Activated CD8-positive, alpha-beta memory T cell treated with anti-CD3 and anti-CD28 coated beads for 48 hours (primary cell): ENCODE measurements at places on chromosomes 3 and 15.

- no peak for DNase-seq
These were observed 79.9 kb downstream of the CHSY1 start for GRCh38 chr15:101171954-101172353.

- no peak for DNase-seq
These were observed 21.3 kb upstream of the TEX9 start for GRCh38 chr15:56343879-56344278.

DNA sequence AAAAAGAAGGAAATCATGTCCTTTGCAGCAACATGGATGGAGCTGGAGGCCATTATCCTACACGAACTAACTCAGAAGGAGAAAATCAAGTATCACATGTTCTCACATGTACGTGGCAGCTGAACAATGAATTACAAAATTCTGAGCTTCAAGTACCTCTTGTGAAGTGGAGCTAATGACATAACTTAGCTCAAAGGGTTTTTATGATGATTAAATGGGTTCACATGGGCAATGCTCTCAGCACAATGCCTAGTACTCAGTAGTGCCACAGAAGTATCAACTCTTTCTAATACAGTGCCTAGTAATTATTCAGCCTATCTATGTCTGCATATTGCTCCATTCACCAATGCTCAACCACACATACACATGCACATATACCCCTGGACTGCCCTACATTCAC, 407.5 kb upstream of the WNT5A start:
- DNase-seq = no peak

DNA sequence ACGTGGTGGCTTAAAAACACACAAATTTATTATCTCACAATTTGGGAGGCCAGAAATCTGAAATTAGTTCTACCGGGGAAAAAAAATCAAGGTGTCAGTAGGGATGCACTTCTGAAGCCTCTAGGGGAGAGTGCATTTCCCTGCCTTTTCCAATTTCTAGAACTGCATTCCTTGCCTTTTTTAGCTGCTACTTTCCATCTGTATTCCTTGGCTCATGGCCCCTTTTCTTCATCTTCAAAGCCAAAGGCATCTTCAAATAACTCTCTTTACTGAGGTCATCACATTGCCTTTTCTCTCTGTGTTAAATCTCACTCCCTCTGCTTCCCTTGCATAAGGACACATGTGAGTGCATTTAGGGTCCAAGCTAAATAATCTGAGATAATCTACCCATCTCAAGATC, 69.5 kb upstream of the NEO1 start:
- no peak for DNase-seq

DNA sequence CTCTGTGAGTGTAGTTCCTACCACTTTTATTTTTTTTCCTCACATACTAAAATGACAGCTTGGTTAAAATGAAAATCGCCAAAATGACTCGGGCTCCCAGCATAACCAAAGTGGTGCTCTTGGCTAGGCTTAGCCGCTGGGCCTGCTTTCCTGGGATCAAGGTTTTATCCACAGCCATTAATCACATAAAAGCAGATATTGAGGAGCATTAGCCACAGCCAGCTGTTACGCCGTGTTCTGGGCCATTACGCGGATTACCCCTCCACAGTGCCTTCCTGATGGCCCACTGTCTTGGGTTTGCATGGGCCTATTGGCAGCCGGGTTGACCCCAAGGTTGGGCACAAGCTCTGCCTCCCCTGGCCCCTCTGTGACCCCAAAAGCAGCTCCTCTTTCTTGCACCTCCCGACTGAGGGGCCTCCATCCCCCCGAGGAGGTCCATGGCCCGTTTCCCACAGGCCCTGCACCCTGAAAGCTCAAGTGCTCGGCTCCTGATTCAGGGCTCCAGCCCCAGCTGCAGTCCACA, 30.4 kb upstream of the TRPM1 start:
- DNase-seq = no peak

- DNase-seq = no peak
These were observed 221.1 kb downstream of the SLCO3A1 start for GRCh38 chr15:92074646-92075045.

DNA sequence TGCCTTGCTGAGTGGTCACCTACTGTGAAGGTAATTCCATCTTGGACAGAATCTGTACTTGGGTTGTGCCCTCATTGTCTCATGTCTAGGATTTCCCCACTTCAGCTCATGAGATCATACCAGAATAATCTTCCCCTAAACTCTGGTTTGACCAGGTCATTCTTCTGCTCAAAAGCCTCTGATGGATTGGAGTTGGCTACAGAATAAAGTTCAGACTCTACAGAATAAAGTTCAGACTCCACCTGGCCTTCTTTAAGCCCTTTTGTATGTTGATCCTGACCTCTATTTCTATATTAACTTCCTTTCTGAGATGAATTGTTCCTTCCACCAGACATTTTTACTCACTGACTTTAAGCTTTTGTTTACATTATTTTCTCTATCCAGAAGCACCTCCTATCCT, 6.4 kb upstream of the GLCE start:
- no peak for DNase-seq

- no peak for DNase-seq
These were observed 106.3 kb downstream of the PROS1 start for GRCh38 chr3:93867425-93867824.

- no peak for DNase-seq
These were observed 108.1 kb upstream of the AADACL2 start for GRCh38 chr3:151625586-151625985.

DNA sequence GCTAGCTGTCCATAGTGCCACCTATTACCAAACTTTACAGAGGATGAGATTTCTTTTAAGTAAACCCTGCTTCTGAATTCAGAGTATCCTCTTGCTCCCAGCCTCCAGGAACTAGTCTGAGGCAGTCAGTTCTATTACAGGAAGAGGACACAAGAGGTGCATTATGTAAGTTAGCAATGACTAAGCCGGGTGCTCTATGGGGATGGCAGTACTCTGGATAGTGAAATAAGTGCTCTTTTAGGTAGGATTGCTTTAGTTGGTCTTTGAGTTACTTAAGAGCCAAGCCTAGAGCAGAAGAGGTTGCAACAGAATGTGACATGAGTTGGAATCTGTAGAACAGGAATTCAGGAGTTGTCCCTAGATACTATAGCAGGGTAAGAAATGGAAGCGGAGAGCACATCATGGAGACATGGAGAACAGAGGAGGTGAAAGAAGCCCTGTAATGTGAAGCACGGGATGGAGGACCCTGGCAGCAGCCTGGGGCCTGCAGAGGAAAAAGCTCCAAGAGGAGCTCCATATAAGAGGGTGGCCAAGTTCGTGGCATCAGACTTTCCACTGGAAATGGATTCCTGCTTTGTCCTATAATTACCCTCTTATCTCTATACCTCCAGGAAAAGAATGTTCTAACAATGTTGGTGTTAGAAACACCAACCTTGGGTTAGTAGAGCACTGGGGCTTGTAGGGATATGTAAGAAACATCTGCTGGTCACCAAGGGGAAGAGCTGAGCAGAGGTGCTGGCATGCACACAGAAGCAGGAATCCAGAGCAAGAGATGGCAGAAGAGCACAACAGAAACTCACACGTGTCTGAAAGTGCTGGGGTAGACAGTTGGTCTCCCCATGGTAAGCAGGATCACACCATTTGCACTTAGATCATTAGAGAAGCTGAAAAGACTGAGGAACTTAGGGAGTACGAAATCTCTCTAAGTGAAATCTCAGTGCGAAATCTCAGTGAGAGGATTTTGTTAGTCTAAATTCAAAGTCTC, 851.1 kb downstream of the FHIT start:
- DNase-seq = no peak

GRCh38 chr3:73746623-73747022, 121.9 kb upstream of the PDZRN3 start:
- DNase-seq = no peak

GRCh38 chr3:98038876-98039275, 3.8 kb upstream of the GABRR3 start:
- DNase-seq = no peak

DNA sequence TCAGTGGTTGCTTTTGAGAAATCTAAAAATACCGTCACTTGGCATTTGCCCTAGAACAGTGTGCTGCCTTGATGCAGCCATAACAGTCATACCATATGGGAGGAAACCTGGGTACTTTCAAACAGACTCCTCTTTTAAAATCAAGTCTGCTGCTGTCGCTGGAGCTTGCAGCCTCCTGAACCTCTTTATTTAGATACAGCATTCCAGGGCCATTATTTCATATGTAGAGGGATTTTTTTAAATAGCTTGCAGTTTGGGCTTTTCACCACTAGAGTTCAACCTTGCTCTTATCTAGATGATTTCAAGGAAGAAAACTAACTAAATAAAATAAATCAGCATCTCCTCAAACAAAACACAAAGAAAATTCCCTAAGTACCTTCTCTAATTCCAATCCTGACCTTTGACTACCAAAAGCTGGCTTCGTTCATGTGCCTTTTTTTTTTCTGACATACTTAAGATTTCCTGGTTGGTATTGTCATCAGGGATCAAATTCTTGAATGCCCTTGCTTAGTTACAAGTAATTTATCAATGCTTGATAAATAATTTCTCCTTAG, 111.6 kb downstream of the KBTBD8 start:
- DNase-seq = no peak

GRCh38 chr3:46990573-46991374, 11.3 kb downstream of the NBEAL2 start:
- no peak for DNase-seq

DNA sequence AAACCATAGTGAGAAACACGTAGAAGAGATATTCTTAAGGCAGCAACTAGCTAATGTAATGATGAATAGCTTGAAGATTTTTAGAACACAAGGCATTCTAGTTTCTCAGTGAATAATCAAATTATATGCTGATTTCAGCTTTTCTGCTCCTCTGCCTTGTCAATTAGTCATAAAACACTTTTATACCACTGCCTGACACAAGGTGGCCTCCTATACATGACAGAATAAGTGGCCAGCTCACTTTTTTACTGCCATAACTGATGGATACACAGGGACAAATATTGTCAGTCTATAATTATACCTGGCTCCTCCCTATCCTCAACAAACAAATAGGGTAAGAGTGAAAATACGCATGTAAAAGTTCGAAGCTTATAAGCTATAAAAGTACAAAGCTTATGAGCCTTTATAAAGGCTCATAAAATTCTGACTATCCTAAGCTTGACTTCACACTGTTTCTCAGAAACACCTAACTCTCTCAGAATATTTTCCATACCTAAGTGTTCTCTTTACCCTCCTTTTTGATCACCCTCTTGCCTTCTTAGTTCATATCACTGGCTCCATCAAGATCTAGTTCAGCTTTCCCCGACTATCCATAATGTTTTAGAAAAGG, 81.6 kb downstream of the HERC1 start:
- no peak for DNase-seq

- DNase-seq = no peak
These were observed 106.8 kb downstream of the ARRDC4 start for GRCh38 chr15:98067339-98067738.

DNA sequence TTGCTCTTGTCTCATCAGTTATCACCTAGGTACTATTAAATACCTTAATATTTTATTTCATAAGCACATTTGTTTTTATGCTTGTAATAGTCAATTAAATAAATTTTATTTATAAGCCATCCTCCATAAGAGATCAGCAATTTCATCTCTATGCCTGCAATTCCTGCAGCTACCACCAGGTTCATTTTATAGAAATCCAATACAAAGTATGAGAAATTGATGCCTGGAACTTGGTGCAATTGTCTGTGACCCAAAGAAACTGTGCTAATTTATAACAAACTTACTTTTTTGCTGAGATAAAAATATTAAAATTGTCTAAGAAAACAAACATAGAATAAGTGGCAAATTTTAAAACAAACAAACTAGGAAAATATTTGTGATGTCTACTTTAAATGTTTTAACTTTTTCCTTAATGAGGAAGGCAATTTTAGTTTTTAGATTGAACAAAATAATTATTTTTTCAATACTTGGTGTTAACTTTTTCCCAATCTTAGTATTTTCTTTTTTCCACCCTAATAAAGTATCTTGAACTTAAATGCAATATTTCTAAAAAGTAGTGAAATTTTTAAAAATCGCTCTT, 1026.6 kb downstream of the ROBO1 start:
- DNase-seq = no peak

GRCh38 chr15:80982205-80982604, 7.4 kb downstream of the MESD start:
- no peak for DNase-seq

DNA sequence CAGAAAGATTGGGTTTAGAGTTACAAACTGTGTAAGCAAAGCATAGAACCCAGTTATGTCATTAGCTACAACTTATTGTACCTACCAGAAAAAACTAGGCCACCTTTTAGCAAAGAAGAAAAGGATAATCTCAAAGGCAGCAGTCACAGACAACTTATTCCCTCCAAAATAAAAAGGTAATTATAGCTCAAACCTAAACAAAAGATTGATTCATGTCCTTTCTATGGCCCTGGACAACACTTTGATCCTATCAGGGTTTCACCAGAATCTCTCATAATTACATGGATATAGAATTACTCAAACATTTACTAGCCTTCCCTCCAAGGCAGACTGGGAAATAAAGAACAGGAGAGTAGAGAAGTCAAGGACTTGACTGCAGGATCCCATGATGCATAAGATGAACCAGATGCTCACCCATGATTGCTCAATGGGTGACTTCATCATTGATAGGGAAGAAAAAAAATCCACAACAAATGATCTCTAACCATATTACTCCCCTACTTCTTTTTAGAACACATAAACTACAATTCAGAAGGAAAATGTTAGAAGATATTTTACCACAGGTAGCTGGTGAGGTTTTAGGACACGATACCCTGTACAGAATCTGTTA, 17.4 kb downstream of the DET1 start:
- no peak for DNase-seq

DNA sequence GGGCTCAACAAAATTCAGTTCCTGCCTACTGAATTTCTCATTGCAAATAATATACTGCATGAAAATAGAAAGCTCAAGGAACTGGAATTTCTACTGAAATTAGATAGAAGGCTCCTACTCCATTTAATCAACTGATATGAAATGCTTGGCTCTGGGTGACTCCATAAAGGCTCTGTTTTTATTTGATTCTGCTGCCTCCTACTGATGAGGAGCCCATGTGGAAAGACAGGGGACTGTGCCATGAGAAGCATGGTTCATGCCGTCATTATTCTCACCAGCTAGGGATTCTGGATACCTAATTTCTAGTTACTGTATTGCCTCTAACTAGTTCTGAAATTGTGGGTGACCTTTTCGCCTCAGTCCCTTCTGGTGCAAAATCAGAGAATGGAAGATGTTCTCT, 366.2 kb upstream of the DPH6 start:
- DNase-seq = no peak

GRCh38 chr3:52978109-52978754, 67.6 kb downstream of the SFMBT1 start:
- no peak for DNase-seq

GRCh38 chr3:107263269-107264021, 113.8 kb upstream of the CCDC54 start:
- DNase-seq = no peak
